ENCODE measurements at places on chromosomes 2 and 18.

DNA sequence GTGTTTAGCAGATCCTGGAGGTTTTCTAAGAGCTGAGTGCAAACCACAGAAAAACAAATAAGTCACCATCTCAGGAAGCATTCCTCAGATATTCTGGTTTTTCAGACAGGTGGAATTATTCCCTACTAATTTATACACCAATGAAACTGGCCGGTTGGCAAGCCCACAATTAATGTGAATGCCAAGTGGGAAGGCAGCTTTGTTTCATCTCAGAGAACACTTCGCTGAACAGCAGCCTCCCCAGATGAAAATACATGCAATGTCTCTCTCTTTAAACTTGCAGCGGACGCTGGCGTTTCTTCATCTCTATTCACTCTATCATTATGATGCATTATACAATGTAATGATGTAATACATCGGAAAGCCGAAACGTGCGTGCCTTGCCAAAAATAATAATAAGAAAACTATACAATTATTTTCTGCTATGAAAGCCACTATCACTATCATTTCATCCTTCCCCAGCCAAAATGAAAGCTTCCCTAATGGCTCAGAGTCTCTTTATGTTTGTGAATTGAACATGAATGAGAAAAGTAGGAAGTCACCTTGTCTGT is 649.4 kb downstream of the BCL11A start:
- H3K36me3 ChIP-seq: no peaks in the 10 kb centered on the region
- H3K4me3 ChIP-seq: no peak overlapping the region
- H3K27ac ChIP-seq: no peak overlapping the region
- H3K27me3 ChIP-seq: peaks cover 4% of the 10 kb centered on the region
- H3K4me1 ChIP-seq: no peaks in the 10 kb centered on the region

DNA sequence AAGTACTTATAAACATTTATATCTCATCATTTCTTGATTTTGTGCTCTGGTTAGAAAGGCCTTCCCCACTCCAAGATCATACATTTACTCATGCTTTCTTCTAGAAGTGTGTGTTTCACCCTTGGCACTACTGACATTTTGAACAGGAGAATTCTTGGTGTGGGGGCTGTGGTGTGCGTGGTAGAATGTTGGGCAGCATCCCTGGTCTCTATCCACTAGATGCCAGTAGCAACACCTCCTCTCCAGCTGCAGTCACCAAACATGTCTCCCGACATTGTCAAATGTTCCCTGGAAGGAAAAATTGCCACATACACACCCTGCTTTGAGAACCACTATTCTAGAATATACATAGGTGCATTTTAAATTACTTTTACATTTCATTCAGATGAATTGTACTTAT is 8.7 kb upstream of the TGIF1 start:
- H3K36me3 ChIP-seq: no peaks in the 10 kb centered on the region
- no peak overlapping the region for H3K4me3 ChIP-seq
- no peaks in the 10 kb centered on the region for H3K4me1 ChIP-seq
- no peaks in the 10 kb centered on the region for H3K27me3 ChIP-seq
- peak; percentile 40 for ATAC-seq

DNA sequence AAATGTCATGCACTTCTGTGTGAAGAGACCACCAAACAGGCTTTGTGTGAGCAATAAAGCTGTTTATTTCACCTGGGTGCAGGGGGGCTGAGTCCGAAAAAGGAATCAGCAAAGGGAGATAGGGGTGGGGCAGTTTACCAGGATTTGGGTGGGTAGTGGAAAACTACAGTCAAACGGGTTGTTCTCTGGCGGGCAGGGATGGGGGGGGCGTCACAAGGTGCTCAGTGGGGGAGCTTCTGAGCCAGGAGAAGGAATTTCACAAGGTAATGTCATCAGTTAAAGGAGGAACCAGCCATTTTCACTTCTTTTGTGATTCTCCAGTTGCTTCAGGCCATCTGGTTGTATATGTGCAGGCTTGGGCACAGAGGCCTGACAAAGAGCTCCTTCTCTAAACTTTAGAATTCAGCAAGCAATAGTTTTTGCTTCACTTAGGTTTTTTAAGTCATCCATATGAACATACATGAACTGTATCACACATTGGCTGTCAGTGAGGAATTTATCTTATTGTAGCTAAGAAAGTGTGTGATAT is 17.5 kb upstream of the ALPK2 start:
- ATAC-seq: no peak
- H3K4me3 ChIP-seq: no peak overlapping the region
- H3K4me1 ChIP-seq: peaks cover 19% of the 10 kb centered on the region

- H3K27ac ChIP-seq: no peak overlapping the region
- peaks cover 12% of the 10 kb centered on the region for H3K27me3 ChIP-seq
- H3K36me3 ChIP-seq: no peaks in the 10 kb centered on the region
- no peak overlapping the region for H3K4me3 ChIP-seq
- no peaks in the 10 kb centered on the region for H3K4me1 ChIP-seq
Observed at GRCh38 chr18:75407468-75408437, 19.8 kb downstream of the SMIM21 start.

DNA sequence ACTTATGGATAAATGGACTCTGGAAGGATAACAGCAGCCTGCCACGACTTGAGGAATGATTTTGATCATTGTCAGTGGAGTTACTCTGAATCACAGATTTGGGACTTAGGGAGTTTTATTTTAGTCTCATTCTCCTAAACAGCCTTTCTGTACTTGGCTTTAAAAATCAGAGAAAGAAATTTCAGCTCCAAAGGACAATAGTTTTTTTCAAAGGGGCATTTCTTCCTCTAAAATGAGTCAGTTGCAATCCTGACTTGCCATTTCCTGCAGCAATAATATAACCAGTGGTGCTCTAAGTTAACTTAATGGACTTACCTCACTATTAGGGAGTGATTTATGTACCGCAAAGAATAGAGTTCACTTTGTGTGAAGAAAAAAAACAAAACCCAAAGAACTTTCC is 35.1 kb upstream of the MTX2 start:
- no peak for ATAC-seq
- no peak overlapping the region for H3K4me3 ChIP-seq
- no peak overlapping the region for H3K27ac ChIP-seq
- no peaks in the 10 kb centered on the region for H3K36me3 ChIP-seq
- H3K27me3 ChIP-seq: peaks cover 43% of the 10 kb centered on the region
- H3K4me1 ChIP-seq: no peaks in the 10 kb centered on the region

GRCh38 chr2:128534688-128535392 is 216.2 kb upstream of the HS6ST1 start:
- no peak for ATAC-seq
- no peak overlapping the region for H3K4me3 ChIP-seq
- H3K27me3 ChIP-seq: peaks cover 8% of the 10 kb centered on the region
- no peak overlapping the region for H3K27ac ChIP-seq
- no peaks in the 10 kb centered on the region for H3K4me1 ChIP-seq

DNA sequence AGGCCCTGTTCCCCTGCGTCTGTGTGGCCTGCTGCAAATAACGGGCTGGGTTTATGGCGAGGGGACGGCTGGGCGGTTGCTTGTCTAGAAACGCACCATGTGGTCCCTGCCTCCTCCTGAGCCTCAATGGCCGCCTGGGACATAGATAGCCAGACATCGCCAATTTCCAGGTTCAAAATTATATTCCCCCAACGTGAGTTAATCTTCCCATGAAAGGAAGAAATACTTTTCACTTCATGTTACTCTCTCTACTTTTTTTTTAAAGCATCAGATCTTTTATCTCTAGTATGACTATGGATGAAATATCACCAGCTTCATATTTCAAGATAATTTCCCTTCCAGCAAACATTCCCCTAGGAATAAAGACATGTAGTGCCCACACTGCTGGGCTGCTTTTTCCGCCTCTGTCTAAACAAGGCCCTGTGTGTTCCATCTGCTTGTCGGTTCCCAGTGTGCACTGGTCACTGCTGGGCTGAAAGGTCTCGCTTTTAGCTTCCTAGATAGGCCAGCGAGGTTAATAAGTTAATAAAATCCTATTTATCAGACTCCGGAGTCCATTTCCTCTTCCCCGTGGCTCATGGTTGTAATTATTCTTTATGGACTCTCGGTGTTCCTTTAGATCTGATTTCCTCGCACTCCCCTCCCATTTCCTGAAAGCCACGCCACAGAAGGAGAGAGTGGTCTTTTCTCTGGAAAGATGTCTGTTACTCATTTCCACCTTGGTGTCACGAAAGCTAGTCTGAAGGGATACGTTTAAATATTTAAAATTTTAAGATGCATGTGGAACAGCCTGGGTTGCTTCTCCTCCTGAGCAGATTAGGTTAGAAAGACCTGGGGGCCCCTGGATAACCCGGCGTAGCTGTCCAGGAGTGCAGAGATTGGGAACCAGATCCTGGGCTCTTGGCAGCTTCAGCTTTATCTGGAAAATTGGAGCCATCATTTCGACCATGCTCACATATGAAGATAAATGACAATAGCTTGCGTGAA is 196.6 kb upstream of the COPS8 start:
- H3K36me3 ChIP-seq: no peaks in the 10 kb centered on the region
- ATAC-seq: no peak
- no peak overlapping the region for H3K27ac ChIP-seq
- no peaks in the 10 kb centered on the region for H3K4me1 ChIP-seq

GRCh38 chr2:221282386-221282785 is 289.7 kb downstream of the EPHA4 start:
- H3K27ac ChIP-seq: no peak overlapping the region
- H3K4me3 ChIP-seq: no peak overlapping the region
- H3K27me3 ChIP-seq: peaks cover 10% of the 10 kb centered on the region
- no peaks in the 10 kb centered on the region for H3K36me3 ChIP-seq
- ATAC-seq: no peak

DNA sequence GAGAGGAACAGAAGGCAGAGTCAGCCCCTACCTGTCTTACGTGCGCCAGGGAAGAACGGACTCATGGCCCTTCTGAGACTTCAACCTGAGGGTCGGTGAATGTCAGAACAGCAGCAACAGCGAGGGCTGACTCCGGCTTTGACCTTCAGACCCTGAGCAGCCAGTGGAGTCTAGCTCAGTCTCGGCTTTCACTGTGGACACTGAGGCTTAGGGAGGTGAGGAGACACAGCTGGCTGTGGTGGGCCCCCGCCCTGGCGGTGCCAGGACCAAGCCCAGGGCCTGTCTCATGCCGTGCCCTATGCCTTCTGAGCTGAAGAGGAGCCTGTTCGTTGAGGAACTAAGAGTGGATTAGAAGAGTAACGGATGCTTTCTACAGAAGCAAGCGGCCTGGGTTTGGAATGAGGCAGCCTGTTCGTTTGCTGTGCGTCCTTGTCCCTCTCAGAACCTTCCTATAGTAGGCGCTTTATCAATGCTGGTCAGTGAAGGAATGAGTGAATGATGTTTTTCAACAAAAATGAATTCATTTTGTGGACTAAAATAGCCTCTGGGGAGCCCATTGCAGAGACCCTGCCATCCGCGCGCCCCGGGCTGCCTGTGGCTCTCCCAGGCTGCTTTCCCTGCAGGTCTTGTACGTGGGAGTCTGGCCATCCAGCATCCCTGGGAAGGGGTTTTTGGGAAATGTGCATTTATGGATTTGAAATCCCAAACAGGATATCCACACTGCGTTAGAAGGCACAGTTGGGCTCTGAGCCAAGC is 38.9 kb downstream of the ASB1 start:
- peaks cover 6% of the 10 kb centered on the region for H3K4me1 ChIP-seq
- no peak for ATAC-seq
- H3K36me3 ChIP-seq: no peaks in the 10 kb centered on the region
- H3K27ac ChIP-seq: no peak overlapping the region
- H3K4me3 ChIP-seq: no peak overlapping the region

GRCh38 chr2:173339807-173340206 is 14.9 kb upstream of the CDCA7 start:
- H3K27ac ChIP-seq: no peak overlapping the region
- H3K4me3 ChIP-seq: no peak overlapping the region
- H3K4me1 ChIP-seq: no peaks in the 10 kb centered on the region
- no peak for ATAC-seq
- H3K36me3 ChIP-seq: no peaks in the 10 kb centered on the region
- peaks cover 15% of the 10 kb centered on the region for H3K27me3 ChIP-seq

GRCh38 chr2:216693414-216694080 is 1.8 kb downstream of the IGFBP5 start:
- no peaks in the 10 kb centered on the region for H3K36me3 ChIP-seq
- H3K4me3 ChIP-seq: peak overlapping the region; percentile 71
- ATAC-seq: no peak

GRCh38 chr2:224433442-224433841 is 31.5 kb upstream of the FAM124B start:
- H3K36me3 ChIP-seq: no peaks in the 10 kb centered on the region

- ATAC-seq: no peak
- H3K27me3 ChIP-seq: no peaks in the 10 kb centered on the region
- no peaks in the 10 kb centered on the region for H3K36me3 ChIP-seq
- H3K4me3 ChIP-seq: no peak overlapping the region
- H3K27ac ChIP-seq: no peak overlapping the region
- H3K4me1 ChIP-seq: peaks cover 31% of the 10 kb centered on the region
Observed at GRCh38 chr2:177405029-177405692, 12.6 kb downstream of the AGPS start.
